ENCODE measurements at places on chromosomes 4 and X.

DNA sequence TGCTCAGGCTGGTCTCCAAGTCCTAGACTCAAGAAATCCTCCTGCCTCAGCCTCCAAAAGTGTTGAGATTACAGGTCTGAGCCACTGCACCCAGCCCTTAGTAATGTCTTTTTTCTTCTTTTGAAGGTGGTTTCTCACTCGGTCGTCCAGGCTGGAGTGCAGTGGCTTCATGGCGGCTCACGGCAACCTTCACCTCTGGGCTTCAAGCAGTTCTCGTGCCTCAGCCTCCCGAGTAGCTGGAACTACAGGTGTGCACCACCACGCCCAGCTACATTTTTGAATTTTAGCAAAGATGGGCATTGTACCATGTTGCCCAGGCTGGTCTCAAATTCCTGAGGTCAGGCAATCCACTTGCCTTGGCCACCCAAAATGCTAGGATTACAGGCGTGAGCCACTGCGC is 32.3 kb upstream of the ASMTL start:
- DNase-seq, result no peak

DNA sequence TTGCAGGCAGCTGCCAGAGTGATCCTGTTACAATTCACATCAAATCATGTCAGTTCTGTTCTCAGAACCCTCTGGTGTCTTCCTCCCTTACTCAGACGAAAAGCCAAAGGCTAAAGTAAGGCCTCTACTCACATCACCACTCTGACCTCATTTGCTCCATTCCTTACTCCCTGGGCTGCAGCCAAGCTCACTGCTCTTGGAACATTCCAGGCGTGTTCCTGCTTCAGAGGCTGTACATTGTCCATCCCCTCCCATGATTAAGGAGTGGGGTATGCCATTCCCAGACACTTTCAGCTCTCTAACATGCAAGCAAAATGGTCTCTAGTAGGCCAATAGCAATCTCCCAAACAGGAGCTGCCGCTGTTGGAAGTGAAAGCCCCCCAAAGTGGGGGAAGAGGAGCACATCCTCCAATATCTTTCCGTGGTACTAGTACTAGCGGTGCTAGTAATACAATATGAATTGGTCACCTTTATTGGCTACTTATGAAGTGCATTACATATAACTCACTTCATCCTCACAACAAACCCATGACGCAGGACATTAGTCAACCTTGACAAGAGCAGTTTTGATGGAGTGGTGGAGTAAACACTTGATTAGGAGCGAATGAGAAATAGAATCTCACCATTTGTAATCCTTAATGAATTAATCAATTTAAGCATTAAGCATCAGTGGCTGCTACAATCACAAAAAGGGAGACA is 15.0 kb downstream of the GAB3 start:
- no peak for DNase-seq

GRCh38 chrX:10159145-10159468 is 2.3 kb downstream of the CLCN4 start:
- no peak for DNase-seq

- peak; percentile 7 for DNase-seq
Observed at GRCh38 chr4:164012396-164013027, 518.0 kb downstream of the TMA16 start.

DNA sequence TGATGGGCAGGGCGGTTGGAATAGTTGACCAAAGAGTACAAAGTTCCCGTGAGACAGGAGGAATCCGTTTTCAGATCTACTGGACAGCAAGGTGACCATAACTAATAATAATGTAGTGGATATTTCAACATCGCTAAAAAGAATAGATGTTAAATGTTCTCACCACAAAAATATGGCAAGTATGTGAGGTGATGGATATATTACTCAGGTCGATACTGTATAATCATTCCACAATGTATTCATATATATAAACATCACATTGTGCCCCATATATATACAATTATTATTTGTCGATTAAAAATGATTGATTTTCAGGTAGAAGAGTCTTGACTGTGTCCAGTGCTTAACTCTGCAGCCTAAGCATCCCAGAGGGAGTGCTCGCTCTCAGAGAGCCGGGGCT is 141.6 kb upstream of the TENM3 start:
- DNase-seq, result no peak

- no peak for DNase-seq
Observed at GRCh38 chr4:25938787-25939186, 24.8 kb downstream of the SMIM20 start.

DNA sequence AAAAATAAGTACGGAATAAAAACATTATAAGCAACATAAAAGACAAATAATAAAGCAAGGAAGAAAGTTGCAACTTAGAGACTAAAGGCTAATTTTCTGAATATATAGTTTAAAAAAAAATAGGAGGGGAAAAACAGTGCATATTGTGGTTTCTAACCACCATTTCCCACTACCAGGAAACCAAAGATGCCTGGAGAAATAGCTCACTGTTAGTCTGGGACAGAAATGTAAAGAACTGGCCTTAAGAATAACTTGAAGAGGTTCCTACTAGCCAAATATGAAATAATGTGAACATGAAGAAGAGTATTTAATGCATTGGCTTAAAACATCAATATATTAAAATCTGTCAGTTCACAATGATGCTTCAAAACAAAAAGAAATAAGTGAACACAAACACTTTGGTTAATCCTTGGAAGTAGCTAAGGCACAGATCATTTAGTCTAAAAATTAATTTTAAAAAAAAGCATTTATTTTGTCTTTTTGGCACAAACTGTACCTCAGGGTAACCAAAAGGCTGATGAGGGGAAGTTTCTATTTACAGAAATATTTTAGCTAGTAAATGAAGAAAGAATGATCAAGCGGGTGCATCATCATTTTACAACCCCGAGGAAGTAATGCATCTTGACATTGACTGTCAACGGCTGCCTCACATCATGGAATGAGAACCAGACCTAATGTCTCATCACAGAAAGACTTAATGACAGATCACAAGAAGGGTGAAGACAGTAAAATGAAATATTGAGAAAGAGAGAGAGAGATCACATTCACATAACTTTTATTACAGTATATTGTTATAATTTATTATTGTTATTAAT is 297.2 kb upstream of the LDB2 start:
- no peak for DNase-seq

DNA sequence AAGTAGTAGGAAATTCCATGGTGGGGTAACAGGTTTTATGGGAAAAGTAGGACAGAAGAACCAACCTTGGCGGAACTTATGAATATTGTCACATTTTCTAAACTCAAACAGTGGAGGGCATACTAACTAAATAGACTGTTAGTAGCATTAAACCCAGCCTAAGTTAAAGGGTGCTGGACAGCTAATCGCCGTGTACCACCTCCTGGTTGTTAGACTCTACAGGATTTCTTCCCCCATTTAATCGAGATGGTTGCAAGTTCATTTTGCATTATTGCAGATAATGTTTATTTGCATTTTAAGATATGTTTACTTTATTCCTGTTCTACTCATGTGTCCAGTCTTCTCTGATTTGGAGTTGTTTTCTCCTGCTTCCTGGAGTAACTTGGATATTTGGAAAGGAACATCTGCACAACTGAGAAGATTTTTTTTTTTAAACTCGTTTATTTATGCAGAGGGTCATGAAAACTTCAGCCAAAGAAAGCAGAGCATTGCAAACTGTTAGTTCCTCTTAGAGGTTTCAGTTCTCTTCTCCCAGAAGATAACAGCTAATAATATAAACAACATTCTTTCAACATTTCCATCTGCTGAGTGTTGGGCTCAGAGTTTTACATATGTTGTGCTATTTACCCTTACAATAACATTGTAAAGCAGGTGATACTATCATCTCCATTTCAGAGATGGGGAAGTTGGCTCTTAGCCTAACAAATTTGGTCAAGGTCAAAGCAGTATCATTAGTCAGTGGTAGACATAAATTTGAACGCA is 51.5 kb upstream of the TBC1D9 start:
- DNase-seq, result no peak

DNA sequence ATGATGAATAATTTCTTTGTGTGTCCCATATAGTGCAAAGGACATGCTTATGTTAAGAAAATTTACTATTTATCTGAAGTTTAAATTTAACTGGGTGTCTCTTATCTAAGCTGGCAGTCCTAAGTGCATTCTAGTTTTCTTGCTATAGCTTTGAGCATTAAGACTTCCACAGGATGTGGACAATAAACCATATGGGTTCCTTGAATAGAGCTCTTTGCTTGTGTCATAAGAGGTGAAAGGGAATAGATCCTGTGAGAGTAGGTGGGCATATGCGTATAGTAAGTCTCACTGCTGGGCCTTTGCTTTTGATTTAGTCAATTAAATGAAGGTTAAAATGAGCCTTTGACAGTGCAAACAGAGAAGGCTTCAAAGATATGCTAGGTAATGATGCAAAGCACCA is 223.4 kb upstream of the GYPA start:
- no peak for DNase-seq

GRCh38 chr4:171650543-171650942 is 162.7 kb upstream of the GALNTL6 start:
- DNase-seq, result no peak

- no peak for DNase-seq
Observed at GRCh38 chrX:13685126-13685763, 3.7 kb upstream of the RAB9A start.

- no peak for DNase-seq
Observed at GRCh38 chrX:39133971-39134370, 332.7 kb downstream of the MID1IP1 start.

- no peak for DNase-seq
Observed at GRCh38 chrX:153600032-153600373, 1.1 kb upstream of the CCNQ start.

DNA sequence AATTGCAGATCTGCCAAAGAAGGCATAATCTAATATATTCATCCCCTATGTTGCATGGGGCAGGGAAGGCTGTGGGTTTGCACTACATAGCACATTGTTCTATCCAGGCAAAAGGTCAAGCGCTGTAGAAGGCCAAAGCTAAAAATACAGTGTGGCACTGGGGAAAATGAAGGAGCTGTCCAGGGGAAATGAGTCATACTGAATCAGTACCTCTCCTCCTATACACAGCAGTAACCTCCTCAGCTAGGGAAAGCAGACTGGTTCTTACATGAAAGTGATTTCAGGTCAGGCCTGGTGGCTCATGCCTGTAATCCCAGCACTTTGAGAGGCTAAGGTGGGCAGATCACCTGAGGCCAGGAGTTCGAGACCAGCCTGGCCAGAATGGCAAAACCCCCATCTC is 31.0 kb upstream of the SLC25A4 start:
- DNase-seq, result no peak

GRCh38 chrX:103629318-103630170 is 769 bp downstream of the TCEAL1 start:
- no peak for DNase-seq

DNA sequence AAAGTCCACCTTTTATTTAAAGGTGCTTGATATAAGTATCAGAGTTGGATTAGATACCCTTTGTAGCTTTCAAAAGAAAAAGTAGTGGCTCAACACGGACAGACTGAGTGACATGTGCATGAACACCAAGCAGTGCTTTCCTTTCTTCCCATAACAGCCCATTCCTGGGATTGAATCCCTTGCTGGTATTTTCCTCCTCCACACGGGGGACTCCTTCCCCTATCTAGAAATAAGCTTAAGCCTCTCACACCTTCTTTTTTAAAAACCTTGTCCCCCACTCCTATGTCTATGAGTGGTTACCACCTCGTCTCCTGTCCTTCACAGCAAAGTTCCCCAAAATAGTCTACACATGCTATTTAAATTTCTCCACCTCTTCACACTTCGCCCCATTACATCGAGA is 5.1 kb downstream of the AP1S2 start:
- DNase-seq, result no peak

DNA sequence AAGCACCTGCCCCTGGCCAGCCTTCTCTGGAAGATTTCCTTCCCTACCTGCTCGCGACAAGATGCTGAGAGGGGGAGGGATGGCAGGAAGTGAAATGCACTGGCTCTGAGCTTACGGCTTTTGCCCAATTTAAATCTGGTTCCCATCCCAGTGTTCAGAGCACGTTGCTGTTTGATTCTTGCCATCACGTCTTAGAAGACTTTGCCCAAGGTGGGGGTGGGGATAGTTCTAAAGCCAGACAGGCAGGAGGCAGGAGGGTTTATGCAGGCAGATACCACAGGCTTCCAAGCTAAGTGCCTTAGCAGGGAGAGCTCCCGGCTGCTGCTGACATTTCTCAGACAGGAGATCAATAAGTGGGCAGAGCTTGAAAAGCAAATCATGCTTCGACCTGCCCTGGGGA is 393.9 kb downstream of the MID1IP1 start:
- no peak for DNase-seq

DNA sequence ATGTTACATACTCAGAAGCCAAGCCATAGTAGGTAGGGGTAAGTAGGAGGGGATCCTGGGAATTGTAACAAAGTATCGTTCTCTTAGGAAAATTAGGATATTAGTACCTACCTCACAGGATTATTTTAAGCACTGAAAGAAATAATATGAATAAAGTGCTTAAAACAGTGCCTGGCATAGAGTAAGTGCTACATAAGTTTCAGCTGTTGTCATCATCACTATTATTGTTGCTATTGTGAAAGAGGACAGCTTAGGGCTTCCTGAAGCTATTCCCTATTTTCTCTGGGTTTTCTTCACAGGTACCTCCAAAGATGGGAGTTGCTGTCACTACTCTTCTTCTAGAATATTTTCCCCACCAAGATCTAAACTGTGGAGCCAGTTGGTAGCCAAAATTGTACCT is 443.7 kb upstream of the FGF16 start:
- no peak for DNase-seq

DNA sequence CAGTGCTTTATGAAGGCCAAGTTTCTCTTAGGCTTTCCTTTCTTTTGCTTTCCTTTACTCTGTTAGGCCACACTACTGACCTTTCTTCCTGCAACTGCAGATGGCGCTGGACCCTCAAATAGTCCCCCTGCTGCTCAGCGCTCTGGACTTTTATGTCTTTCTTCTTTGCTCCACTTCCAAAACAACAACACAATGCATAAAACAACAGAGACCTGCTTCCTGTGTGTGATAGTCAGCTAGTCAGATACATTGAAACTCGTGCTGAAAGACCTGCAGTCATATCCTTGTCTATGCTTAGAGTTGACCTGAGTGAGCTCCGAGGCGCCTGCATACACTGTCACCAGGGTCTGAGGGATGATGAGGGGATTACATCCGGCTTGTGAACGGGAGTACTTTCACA is 108.9 kb upstream of the TEX13D start:
- DNase-seq, result no peak

GRCh38 chr4:95215991-95216605 is 332.7 kb downstream of the UNC5C start:
- no peak for DNase-seq

DNA sequence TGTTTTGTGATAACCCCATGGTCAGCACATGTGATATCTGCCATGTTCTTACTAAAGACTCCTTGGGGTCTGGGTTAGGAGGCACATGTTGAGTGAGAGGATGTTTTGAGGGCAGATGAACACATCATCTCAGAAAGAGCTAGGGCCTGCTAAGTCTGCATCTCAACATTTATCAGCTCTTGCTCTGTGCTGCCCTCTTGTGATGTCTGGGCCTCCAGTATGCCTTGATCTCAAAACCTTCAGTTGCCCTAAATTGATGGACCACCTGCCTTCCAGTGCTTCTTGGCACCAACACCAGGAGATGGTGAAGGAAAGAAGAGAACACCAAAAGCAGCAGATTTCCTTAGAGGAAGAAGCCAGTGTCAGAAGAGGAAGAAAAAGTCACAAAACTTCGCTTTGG is 22.5 kb downstream of the MID1 start:
- no peak for DNase-seq

All from activated CD8-positive, alpha-beta memory T cell treated with anti-CD3 and anti-CD28 coated beads for 1 hour (primary cell).